ENCODE measurements at places on chromosomes 7 and 10. TPM values are rescaled to one million over a fixed set of nuclear protein-coding genes. Genes with fewer than 3 reads are reported as not detected.

DNA sequence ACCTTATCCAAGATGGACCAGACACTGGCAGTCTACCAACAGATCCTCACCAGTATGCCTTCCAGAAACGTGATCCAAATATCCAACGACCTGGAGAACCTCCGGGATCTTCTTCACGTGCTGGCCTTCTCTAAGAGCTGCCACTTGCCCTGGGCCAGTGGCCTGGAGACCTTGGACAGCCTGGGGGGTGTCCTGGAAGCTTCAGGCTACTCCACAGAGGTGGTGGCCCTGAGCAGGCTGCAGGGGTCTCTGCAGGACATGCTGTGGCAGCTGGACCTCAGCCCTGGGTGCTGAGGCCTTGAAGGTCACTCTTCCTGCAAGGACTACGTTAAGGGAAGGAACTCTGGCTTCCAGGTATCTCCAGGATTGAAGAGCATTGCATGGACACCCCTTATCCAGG, 13.4 kb downstream of the LEP start:
- no peak for DNase-seq

DNA sequence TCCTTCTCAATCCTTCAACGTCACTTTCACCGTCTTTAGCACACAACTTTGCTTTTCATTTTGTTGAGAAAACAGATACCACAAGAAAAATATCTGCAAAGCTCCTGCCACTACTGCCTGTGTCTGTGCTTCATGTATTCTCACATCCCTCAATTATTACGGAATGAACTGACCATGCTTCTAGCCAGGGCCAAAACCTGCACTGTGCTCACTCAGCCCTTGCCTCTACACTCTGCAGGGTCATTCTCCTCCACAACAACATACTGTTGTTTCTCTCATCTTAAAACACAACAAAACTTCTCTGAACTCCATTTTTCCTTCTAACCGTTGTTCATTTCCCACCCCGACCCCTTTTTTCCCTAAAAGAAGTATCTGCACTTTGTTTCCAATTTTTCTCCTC, 29.5 kb downstream of the BMPR1A start:
- no peak for DNase-seq

DNA sequence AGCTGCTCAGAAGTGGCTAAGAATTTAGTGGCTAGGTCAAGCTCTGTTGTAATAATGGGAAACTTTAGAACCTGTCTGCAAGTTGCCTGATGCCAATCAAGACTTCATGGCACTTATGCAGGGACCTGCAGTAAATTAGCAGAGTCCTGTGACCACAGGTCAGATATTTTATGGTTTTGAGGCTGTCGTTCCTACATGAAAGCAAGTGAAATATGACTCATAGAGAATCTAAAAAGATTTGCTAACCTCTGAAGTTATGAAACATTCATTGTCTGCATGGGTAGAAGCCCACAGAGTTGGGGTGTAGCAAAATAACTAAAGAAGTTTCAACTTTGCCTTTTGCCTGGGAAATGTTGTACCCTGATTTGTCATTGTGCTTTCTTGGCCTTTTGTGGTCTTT, 32.3 kb downstream of the SLC39A12 start:
- no peak for DNase-seq

DNA sequence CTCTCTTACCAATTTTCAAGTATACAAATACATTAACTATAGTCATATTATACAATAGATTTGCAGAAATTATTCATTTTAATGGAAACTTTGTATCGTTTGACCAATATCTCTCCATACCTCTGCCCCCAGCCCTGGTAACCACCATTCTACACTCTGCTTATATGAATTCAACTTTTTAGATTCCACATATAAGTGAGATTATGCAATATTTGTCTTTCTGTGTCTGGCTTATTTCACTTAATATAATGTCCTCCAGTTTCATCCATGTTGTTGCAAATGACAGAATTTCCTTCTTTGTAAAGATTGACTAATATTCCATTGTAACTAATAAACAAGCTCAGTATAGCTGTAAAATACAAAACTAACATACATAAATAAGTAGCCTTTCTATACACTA, 55.4 kb downstream of the A1CF start:
- no peak for DNase-seq

GRCh38 chr10:78981970-78982281, 86.8 kb upstream of the ZMIZ1 start:
- DNase-seq: no peak

- no peak for DNase-seq
Measured at GRCh38 chr7:73912223-73912622, 51.3 kb downstream of the TMEM270 start.

- DNase-seq: no peak
Measured at GRCh38 chr7:158247758-158248487, 339.7 kb downstream of the PTPRN2 start.

DNA sequence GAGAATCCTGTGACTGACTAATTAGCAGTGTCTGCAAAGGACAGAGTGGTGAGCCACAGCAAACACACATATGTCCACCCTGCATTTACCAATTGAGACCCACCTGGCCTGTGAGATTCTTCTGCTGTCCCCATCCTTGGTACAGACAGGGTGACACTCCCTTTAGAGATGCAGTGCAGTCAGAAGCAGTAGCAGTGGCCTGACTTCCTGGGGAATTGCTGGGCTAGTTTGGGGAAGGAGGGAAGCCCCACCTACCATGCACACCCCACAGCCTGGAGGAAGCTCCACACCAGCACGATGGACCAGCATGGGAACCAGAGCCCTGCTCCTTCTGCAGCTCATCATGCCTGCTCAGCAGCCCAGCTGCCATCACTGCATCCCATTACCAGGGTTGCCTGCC, 924.9 kb upstream of the ZNF722 start:
- DNase-seq: no peak

- DNase-seq: peak; percentile 35
Measured at GRCh38 chr7:41955893-41956675, 253.2 kb upstream of the INHBA start.

DNA sequence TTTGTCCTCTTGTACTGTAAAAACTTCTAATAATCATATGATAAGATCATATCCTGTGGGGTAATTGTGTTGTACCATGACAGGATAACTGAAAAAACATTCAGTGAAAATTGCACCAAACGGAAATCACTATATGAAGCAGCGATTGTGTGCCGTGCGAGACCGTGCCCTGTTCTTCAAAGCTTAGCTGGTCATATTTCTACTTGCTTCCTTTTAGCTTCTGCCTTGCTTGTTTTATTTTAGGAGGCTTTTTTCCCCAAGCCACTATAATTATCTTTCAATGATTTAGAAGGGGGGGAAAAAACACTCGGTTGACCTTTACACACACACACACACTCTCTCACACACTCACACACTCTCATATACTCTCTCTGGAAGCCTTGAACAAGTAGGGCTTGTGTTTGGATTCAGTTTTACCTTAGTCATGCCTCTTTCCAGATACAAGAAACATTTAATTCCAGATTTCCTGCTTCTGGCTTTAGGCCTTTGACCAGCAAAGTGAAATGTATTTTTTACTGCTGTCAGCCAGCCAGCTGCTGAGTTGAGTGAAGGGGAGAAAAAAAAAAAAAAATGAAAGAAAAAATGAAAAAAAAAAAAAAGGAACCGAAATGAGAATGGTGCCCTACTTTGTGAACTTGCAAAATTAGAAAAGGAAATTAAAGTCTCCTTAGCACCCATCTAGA, 181.4 kb downstream of the ARID5B start:
- no peak for DNase-seq

DNA sequence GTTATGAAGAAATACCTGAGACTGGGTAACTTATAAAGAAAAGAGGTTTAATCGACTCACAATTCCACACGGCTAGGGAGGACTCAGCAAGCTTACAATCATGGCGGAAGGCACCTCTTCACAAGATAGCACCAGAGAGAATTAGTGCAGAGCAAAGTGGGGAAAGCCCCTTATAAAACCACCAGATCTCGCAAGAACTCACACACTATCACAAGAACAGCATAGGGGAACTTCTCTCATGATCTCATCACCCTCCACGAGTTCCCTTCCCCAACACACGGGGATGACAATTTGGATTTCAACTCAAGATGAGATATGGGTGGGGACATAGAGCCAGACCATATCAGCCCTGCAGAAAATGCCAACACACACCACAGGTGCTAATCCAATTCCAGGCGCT, 218.7 kb downstream of the PARD3 start:
- DNase-seq: no peak

DNA sequence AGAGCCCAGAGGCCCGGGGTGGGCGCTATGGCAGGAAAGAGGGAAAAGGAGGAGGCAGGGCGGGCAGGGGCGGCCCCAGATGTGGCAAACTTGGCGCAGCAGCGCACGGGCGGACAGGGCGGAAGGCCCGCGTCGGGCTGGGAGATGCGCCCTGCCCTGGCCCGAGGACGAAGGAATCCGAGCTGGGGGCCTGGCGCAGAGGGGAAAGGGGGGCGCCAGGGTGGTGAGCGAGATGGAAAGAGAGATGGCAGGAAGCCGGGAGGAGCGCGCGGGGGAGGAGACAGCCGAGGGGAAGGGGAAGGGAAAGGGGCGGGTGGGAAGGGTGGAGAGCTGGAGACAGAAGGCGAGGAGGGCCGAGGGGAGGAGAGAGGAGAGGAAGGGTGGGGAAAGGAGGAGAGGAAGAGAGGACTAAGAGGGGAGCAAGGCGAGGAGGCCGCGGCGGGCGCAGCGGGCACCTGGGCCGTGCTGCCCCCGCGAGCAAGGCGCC, at the start of gene MARVELD1:
MARVELD1 (plus strand) TSS at position 392 of the 487 bp plus-strand sequence. CDS start 147 bp downstream, outside the sequence.
- peak; percentile 81 for DNase-seq

DNA sequence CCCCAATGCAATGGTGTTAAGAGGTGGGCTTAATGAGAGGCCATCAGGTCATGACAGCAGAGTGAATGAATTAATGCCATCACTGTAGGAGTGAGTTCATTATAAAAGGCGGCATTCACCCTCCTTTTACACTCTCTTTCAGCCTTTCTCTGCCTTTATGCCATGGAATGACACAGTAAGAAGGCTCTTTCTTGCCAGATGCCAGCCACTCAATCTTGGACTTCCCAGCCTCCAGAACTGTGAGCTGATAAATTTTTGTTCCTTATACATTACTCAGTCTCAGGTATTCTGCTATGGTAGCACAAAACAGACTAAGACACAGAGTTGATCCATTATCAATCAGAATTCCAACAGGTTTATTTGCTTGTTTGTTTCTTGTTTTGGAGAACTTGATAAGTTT, 3.2 kb downstream of the TCAF1 start:
- DNase-seq: no peak

DNA sequence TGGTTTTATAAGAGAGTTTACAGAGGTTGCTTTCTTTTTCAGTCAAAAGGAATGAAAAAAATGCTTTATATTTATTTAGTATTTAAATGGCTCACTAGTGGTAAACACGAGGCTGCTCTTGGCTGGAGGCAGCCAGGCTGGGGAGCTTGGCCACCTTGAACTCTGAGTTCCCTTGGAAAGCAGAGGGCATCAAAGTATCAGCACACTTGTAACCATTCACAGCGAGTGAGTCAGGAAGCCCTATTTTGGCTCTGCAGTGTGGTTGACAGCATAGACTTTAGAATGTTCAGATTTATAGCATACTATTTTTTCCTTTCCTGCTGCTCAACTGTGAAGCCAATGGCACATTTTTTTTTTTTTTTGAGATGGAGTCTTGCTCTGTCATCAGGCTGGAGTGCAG, 51.6 kb downstream of the CYCS start:
- no peak for DNase-seq

- no peak for DNase-seq
Measured at GRCh38 chr7:132500727-132501440, 75.4 kb downstream of the PLXNA4 start.

GRCh38 chr10:20087353-20087752, 271.1 kb downstream of the PLXDC2 start:
- no peak for DNase-seq

DNA sequence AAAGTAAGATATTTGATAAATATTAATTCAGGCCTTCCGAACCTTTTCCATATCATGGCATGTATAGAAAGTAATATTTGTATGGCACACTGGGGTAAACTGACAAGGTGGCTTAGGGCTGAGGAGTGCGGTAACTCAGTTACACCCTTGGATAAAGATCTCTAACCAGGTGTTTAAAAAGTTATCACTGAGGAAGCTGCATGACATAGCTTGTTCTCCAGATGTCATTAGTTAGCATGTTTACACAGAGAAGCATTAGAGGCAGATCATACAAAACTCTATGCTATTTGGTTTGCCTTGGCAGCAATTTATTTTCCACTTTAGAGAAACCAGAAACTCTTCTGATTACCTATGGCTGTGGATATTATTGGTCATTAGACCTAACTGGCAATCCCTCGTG, 118.2 kb downstream of the ST7 start:
- no peak for DNase-seq

- DNase-seq: no peak
Measured at GRCh38 chr10:76190634-76191270, 759.3 kb downstream of the LRMDA start.

DNA sequence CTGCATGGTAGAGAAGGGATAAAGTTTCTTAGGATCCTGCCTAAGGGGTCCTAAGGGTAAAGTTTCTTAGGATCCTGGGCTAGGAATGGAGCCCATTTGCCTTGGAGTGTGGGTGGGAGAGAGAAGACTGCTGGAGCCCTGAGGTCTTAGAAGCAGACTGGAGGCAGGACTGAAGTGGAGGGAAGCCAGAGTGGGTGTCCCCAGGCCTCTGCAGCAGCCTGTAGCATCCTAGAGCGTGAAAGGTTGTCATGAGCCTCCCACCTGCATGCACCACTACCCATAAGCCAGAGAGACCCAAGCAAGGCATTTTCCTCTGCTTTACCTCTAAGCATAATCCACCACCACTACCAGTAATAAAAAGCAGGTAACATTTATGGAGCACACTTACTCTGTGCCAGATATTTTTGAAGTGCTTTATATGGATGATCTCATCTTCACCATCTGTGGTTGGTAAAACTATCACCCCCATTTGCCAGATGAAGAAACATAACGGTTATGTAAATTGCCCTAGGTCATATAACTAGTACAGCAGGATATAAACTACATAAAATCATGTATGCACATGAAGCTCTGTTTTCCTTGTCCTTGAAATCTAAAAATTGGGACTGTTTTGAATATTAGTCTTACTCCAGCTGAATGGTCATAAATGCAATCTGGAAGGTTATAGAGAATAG, 103.5 kb upstream of the CCDC6 start:
- no peak for DNase-seq

The ZNF438 gene
- 2.2 TPM for polyA plus RNA-seq

The LIPM gene
- polyA plus RNA-seq: not detected

The OR13A1 gene
- polyA plus RNA-seq: not detected

The RSU1 gene
- 110 TPM for polyA plus RNA-seq

The TMEM178B gene
- 1.1 TPM for polyA plus RNA-seq

The PHYHIPL gene
- polyA plus RNA-seq: 0.35 TPM

The ASIC3 gene
- 7.5 TPM for polyA plus RNA-seq

The ZNF3 gene
- 22.5 TPM for polyA plus RNA-seq

The NUDT13 gene
- 3.5 TPM for polyA plus RNA-seq

Data from A549 (cell line).